ENCODE measurements at places on chromosomes 5 and 9.

GRCh38 chr9:87859786-87860185 is 22.9 kb upstream of the SPATA31E1 start:
- no peak for DNase-seq

GRCh38 chr5:135365281-135365680 is 33.8 kb downstream of the MACROH2A1 start:
- no peak for DNase-seq

- DNase-seq = no peak
These were observed 11.0 kb downstream of the CFAP95 start for GRCh38 chr9:69831611-69832010.

DNA sequence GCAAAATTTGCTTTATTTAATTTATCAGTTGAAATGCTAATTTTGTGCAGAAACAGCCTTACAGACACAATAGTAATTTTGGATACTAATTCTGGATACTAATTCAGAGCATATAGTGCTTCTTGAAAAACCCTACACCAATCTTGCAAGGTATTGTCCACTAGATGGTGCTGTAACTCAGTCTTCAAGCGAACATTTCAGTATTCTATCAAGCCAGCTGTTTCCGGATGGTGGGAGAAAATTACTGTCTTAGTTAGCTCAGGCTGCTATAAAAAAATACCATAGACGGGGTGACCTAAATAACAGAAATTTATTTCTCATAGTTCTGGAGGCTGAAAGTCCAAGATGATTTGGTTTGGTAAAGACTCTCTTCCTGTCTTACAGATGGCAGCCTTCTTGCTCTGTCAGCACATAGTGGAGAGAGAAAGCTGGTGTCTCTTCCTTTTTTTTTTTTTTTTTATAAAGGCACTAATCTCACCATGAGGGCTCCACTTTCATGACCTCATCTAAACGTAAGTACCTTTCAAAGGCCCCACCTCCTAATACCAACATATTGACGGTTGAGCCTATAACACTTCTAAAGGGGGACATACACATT is 1306.5 kb upstream of the CDH9 start:
- DNase-seq = no peak

DNA sequence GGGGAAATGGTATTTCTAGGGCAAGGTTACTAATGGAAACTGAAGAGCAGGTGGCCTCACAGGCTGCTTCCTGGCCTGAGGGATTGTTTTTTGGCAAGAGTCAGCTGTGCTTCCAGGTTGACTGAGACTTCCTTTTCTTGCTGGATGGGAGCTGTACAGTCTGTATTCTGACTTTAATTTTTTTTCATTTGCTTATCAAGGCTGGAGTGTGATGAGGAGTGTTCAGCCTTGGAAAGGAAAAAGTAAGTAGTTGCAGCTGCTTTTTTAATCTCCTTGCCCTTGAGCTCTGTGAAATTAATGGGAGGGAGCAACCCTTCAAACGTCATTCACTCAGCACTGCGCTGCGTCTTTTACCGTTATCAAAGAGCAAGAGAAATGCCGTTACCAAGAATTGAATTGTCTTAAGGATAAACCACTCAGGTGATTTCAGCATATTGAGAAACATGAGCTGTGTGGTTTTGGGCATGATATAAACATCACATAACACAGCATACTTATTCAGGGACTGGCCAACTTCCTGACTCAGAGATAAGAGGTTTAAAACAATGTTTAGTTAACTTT is 47.6 kb downstream of the AQP7 start:
- DNase-seq = no peak

GRCh38 chr5:88967633-88968585 is 84.9 kb upstream of the MEF2C start:
- DNase-seq = peak; percentile 7

- DNase-seq = no peak
These were observed 845 bp upstream of the NR4A3 start for GRCh38 chr9:99820685-99821395.

GRCh38 chr5:141495453-141495811 is 6.6 kb downstream of the PCDHGC5 start:
- no peak for DNase-seq

DNA sequence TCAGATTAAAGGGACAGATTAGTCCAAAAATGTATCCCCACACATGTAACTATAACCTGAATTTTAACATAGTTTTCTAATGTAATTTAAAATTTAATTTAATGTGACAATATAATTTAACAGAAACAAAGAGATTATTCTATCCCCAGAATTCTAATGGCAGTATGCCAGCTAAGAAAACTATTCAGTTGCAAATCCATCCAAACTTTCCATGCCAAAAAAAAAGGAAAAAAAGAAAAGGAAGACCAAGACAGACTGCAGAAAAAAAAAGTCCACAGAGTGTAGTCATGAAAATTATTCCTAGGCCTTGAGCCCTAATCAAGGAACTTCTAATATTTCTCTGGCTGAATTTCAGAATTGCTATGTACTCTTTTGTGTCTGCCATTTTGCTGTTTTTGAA is 217.6 kb downstream of the CDH18 start:
- no peak for DNase-seq

GRCh38 chr9:17019398-17019797 is 115.4 kb upstream of the CNTLN start:
- DNase-seq = no peak

- DNase-seq = no peak
These were observed 60.0 kb downstream of the CSNK1G3 start for GRCh38 chr5:123571927-123572326.

- no peak for DNase-seq
These were observed 554.1 kb downstream of the CETN3 start for GRCh38 chr5:89855417-89855816.

- no peak for DNase-seq
These were observed 4.2 kb downstream of the B4GALT7 start for GRCh38 chr5:177604116-177604521.

- no peak for DNase-seq
These were observed 149.7 kb downstream of the ESM1 start for GRCh38 chr5:54835647-54836046.

- DNase-seq = no peak
These were observed 163.3 kb upstream of the LHFPL2 start for GRCh38 chr5:78811866-78812265.

DNA sequence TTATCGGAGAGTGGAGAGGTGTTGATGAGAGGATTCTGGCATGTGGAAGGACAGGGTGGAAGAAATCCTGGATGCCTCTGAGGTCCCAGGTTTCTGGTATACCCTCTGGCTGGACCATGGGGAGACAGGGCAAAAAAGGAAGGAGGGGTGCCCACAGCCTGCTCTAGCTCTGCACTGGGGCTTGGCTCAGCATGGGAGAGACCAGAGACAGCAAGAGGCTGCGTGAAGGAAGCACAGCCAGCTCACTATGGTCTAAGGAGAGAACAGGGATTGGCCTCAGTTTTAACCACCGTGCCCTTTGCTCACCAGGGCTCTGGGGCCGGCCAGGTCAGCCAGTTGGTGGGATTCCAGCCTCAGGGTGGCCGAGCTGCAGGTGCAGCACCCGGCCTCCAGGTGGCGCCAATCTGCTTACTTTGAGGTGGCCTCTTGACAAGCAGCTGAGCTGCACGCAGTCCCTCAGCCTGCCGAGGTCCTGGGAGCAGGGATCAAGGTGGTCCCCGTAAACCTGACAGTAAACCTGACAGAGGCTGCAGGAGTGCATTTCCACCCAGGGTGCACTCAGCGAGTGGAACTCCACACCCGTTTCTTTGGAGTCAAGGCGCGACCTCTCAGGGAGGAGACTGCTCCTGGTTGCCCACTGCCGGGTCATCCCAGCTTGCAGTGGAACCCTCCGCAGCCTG is 25.0 kb upstream of the SPTLC1 start:
- DNase-seq = peak; percentile 88

- peak; percentile 87 for DNase-seq
These were observed 6.9 kb upstream of the OTP start for GRCh38 chr5:77645158-77645994.

DNA sequence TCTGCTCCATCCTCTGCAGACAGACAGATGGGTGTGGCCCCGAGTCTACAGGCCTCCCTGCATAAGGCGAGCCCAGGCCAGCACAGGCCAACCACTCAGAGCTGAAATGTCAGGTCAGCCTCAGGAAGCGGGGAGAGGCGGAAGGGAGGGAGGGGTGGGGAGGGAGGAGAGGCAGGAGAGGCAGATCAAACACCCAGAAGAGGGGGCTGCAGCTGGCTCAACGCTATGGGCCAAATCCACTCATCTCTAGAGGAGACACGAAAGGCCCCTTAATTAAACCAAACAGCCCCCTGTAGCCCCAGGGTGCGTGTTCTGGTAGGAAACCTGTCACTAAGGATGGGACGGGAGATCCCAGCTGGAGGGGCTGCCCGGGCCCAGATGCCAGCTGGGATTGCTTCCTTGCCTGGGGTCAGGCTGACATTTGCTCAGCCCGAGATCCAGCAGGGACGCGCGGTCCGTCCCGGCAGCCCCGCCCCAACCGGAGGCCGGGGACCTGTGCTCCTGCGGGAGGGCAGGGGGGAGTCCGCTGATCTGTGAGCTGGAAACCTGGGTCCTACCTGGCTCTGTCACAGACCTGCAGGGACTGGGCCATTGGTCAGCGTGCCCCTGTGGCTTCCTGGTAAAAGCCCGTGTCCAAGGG is 97.2 kb upstream of the SARDH start:
- DNase-seq = no peak

GRCh38 chr5:112338681-112339337 is 80.3 kb downstream of the EPB41L4A start:
- DNase-seq = no peak

DNA sequence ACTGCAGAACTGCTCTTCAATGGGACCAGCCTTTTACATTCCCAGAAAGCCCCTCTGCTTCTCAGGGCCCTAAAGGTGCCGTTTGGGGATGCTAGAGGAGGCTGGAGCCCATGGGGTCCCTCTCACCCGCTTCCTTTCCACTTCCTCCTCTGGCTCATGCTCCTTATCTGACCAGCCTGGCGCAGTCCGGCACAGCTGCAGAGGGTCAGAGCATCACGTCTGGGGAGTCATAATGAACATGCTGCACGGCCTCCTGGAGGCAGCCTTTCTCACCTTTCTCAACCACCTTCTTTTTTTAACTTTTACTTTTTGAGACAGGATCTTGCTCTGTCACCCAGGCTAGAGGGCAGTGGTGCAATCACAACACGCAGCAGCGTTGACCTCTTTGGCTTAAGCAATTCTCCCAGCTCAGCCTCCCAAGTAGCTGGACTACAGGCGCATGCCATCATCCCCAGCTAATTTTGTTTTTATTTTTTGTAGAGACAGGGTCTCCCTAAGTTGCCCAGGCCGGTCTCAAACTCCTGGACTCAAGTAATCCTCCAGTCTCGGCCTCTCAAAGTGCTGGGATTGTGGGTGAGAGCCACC is 15.1 kb upstream of the TCF7 start:
- no peak for DNase-seq

All from GM19239 (cell line).